ENCODE measurements at places on chromosomes 1 and 21.

- no peak for DNase-seq
Measured at GRCh38 chr1:188169971-188170370, 1341.2 kb downstream of the PLA2G4A start.

GRCh38 chr1:54973205-54973921 lies 7.1 kb upstream of the TMEM61 start:
- no peak for DNase-seq

DNA sequence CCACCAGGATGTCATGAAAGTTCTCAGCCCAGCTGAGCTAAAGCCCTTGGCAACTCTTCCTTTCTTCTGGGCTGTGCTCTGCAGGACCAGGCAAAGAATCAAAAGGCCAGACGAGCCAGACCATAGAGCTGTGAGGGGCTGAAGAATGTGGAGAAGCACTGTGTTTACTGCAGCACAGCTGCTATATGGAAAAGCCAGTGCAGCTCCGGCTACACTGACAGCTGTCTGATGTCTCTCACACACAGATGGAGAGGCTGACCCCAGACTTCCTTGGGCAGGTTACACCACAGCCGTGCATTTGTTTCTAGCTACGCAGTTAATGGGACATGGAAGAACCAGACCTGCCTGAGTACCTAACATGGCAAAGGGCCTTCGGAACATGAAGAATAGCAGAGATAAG lies 40.3 kb downstream of the CD247 start:
- no peak for DNase-seq

DNA sequence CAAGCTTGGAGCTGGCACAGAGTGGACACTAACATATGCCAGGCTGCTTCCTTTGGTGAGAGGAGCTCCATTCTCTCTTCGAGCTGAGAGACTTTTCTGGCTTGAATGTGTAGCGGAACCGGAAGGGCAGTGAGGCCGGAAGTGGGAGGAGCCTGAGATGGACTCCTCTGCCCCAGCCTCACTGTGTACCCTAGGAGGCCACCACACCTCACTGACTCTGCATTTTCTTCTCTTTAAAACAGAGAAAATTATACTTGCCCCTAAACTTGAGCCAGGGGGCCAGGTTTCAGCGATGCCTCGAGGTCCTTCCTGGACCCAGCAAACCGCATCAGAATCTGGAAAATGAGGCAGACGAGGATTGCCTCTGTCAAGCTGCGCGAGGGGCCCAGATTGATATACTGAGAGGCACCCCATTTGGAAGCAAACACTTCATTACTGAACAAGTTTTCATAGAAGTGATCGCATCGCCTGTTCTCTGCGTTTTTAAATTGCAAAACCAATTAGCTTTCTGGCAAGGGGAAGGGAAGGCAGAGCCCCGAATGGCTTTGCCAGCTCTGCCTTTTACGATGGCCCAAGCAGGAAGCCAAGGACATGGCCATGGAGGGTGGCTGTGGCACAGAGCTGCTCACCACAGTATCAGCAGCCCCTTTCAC lies 708.1 kb downstream of the PTPRU start:
- DNase-seq = no peak

DNA sequence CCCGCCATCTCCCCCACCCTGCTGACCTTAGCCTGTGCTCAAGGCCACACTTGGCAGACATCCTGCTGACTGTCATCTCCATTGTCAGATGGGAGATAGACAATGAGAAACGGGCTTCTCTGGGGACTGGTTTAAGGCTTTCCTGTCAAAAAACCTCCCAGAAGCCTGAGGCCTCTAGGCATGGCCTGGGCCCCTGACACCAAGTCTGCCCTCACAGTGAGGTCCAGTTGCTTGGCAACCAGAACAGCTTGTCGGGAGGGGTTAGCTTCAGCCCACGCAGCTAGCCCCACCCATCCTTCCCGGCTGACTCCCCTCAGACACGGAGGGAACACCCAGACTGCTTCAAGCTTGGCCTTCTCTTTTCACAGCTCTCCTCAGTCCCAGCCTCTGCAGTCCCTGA lies 11.0 kb downstream of the PLEKHA6 start:
- no peak for DNase-seq

- no peak for DNase-seq
Measured at GRCh38 chr1:97396463-97396862, 524.4 kb downstream of the DPYD start.

GRCh38 chr1:242534753-242535152 lies 10.3 kb upstream of the PLD5 start:
- no peak for DNase-seq

- no peak for DNase-seq
Measured at GRCh38 chr1:224745394-224745793, 129.3 kb downstream of the CNIH3 start.

GRCh38 chr1:17949511-17949910 lies 158.1 kb upstream of the IGSF21 start:
- DNase-seq = no peak

- DNase-seq = no peak
Measured at GRCh38 chr1:211551638-211552460, 27.1 kb downstream of the SLC30A1 start.

DNA sequence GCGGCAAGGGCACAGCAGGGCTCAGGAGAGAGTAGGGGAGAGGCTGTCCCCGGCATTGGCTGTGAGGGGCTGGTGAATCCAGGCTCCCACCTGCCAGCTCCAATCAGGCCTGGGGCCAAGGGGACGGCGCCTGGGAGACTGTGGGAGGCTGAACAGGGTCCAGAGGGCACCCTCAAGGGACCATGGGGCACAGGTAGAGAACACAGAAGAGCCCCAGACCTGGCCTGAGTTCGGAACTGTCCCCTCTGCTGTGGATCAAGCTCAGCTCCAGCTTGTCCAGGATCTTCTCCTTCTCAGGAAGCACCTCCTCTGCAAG lies 67.0 kb downstream of the KCNAB2 start:
- DNase-seq = no peak

DNA sequence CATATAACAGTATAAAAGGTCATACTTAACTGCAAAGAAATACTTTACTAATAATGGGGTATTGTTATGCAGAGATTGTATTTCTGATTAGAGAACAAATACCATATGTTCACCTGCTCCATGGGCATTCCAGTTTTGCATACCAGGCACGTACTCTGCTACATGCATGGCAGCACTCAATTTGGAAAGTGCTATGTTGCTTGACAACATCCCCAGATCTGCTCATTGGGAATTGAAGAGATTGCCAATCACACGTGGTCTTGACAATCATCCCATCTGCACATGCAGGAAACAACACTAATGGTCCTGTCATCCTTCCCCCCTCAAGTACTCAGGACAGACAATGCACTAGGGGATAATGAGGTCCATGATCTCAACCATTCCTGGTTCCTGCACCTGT lies 63.4 kb upstream of the PDE4B start:
- no peak for DNase-seq

GRCh38 chr1:91827459-91828321 lies 58.3 kb downstream of the TGFBR3 start:
- DNase-seq = no peak

GRCh38 chr1:162973381-162973795 lies 95.8 kb upstream of the RGS4 start:
- DNase-seq = no peak

- no peak for DNase-seq
Measured at GRCh38 chr1:31300193-31300592, 3.4 kb downstream of the ZCCHC17 start.

DNA sequence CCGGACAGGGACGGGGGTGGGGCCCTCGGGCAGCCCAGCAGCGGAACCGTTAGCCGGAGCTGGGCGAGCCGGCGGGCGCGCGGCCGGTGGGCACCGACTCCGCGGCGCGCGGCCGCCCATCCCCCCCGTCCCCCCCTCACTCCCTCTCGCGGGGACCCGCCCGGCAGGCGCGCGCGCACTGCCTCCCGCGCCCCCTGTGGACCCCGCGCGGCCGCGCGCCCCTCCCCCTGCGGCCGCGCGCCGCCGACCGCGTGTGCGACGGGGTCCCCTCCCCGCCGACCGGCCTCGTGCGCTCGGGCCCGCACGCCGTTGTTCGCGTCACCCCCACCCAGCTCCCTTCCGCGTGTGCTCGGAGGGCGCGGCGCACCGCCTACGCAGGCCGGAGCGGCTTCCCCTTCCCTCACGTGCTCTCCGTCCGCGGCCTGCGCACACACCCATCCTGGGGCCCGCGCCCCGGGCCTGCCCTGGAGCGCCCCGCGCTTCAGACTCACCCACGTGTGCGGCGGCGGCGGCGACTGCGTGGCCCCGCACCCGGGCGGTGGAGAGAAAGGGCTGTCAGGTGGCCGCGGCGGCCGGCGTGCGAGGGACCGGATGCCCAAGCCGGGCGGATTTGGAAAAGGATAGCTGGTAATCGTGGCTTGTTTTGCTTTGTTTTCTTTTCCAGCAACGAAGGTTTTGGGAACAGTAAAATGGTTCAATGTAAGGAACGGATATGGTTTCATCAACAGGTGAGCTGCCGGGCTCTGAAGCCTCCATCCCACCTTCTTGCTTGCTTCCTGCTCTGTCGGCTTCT lies 717 bp downstream of the YBX1 start:
- DNase-seq = peak; percentile 52

Data from stimulated activated naive CD4-positive, alpha-beta T cell treated with Interleukin-2 at 50 U/mL for 16 hours (primary cell).